CD4-positive, alpha-beta T cell treated with Interleukin-4 for 1 hour (primary cell): ENCODE measurements at places on chromosomes 6 and 20.

DNA sequence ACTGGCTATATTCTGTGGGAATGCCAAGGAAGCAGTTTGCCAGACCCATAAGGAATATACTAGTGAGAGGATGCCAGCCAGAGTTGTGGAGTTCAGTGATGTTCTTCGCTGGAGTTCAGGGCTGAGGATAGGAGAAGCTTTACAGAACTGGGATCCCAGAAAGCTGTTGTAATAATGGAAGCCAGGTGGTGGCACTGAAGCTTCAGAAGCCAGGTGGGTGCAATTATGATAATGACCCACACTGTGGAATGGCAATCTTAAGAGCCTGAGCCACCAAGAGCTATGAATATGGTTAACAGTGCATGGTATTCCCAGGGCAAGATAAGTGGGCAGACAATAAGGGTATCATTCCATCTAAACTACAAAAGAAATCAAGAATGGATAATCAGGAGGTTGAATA is 25.1 kb upstream of the ENPP1 start:
- DNase-seq: no peak

DNA sequence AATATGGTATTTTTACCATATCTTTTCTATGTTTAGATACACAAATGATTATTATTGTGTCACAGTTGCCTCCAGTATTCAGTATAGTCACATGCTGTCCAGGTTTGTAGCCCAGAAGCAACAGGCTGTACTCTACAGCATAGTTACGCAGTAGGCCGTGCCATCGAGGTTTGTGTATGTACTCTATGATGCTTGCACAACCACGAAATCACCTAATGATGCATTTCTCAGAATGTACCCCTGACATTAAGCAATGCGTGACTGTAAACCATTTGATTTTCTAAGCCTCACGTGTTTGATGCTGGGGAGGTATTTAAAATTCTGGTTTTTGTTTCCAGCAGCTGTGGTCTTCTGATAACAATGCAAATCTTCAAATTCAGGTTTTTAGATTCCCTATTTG is 207.6 kb downstream of the UST start:
- no peak for DNase-seq

DNA sequence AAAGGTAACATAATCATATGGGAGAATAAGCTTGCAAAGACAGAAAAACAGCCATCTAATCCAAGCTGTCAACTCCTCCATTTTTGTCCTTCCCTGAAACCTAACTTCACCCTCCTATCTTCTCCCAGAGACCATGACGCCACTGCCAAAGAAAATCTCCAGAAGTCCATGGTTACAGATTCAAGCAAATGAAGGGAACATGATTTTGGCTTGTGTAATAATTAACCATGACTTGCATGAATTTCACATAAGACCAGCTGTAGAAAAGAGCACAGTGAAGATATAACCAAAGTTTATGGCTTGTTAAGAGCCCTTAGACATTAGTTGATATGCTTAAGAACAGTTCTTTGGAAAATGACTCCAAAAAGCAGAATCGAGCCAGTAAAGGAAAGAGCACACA is 342.1 kb upstream of the NRSN1 start:
- no peak for DNase-seq

DNA sequence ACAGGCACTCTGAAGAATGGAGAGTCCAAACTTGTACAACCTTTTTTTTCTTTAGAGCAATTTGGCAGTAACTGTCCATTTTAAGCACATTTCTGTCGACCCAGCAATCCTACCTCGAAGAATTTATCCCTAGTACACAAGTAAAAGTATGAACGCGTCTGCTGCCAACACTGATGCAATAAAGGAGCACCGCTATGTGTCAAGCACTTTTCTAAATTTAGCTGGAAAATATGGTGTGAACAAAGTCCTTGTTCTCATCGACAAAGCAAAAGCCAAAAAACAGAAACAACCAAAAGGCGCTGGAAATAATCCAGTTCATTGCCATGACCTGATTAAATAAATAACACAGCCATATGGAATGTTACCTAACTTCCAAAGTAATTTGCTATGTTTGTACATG is 1.1 kb downstream of the DPM1 start:
- DNase-seq: no peak
